Karpas-422 (cell line): ENCODE measurements at places on chromosomes 1 and 21. TPM values are rescaled to one million over a fixed set of nuclear protein-coding genes. Genes with fewer than 3 reads are reported as not detected.

Gene CSF3R
- total RNA-seq, result not detected in 2 replicates

Gene RPTN
- total RNA-seq, result not detected in 2 replicates

Gene CCDC24
- total RNA-seq, result 28.1 and 34.7 TPM in 2 replicates

Gene FAM151A
- not detected in 2 replicates for total RNA-seq

Gene PTPRC
- total RNA-seq, result 367 and 812 TPM in 2 replicates

GRCh38 chr1:33014464-33015163, 22.1 kb downstream of the AK2 start:
- H3K27me3 ChIP-seq, result no peaks in the 10 kb centered on the region
- H3K4me1 ChIP-seq, result no peaks in the 10 kb centered on the region
- H3K27ac ChIP-seq, result no peak overlapping the region
- no peak overlapping the region for H3K4me3 ChIP-seq

- no peaks in the 10 kb centered on the region for H3K4me1 ChIP-seq
- DNase-seq, result no peak
- 0 out of 2 replicates have a peak, but pooled peaks cover 2% of the 10 kb centered on the region for H3K27me3 ChIP-seq
Measured at GRCh38 chr1:173294843-173295242, 87.7 kb upstream of the TNFSF4 start.

DNA sequence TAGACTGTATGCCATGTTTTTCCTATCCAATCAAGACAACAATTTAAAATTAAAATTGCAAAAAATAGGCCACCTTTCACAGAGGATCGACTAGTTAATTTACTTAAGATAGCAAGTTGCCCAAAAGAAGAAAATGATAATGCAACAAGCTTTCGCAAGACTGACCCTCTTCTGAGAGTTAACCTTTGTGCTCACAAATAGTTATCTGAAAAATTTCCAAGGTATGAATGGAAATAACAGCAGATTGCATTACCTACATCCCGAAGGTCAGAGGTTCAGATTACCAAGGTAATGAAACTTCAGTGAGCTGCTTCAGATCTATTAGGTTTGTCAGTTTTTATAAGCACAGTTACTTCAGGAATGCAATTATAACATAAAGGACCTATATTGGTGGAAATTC, 298.0 kb downstream of the KCTD3 start:
- no peaks in the 10 kb centered on the region for H3K36me3 ChIP-seq
- no peaks in the 10 kb centered on the region for H3K4me1 ChIP-seq
- DNase-seq, result no peak
- no peak overlapping the region for H3K4me3 ChIP-seq
- no peak overlapping the region for H3K27ac ChIP-seq
- no peaks in the 10 kb centered on the region for H3K27me3 ChIP-seq

DNA sequence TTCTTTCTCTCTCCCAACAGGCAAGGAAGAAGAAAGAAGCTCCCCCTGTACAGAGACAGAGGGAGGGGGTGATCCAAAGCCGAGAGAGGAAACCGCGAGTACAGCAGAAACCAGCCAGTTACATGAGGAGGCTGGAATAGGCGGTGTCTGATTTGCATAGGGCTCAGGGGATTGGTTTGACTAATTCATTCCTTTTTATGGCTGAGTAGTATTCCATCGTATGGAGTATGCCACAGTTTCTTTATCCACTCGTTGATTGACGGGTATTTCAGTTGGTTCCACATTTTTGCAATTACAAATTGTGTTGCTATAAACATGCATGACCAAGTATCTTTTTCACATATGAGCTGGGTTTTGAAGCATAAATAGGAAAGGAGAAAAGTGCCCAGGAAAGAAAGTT, 3.4 kb upstream of the GPX7 start:
- DNase-seq, result no peak
- H3K27ac ChIP-seq, result no peak overlapping the region
- H3K4me3 ChIP-seq, result no peak overlapping the region
- H3K36me3 ChIP-seq, result no peaks in the 10 kb centered on the region
- H3K4me1 ChIP-seq, result peaks cover 19% of the 10 kb centered on the region

DNA sequence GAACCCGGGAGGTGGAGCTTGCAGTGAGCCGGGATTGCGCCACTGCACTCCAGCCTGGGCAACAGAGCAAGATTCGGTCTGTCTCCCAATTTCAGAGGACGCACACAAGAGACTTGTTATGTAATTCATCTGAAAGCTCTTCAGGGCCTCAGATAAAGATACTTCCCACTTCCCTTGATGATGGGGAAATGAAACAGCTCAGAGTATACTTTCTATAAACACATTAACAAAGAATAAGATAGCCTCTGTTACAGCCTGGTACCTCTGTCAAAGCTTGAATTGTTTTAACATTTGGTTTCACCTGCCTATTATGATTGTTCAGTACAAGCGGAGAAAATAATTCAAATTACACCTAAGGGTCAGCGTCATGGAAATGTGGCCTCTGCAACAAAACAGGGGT, 622.9 kb upstream of the ADGRL4 start:
- H3K27me3 ChIP-seq, result no peaks in the 10 kb centered on the region
- H3K4me1 ChIP-seq, result no peaks in the 10 kb centered on the region
- H3K27ac ChIP-seq, result no peak overlapping the region
- no peaks in the 10 kb centered on the region for H3K36me3 ChIP-seq
- no peak overlapping the region for H3K4me3 ChIP-seq

GRCh38 chr21:15533618-15534017, 196.2 kb upstream of the USP25 start:
- H3K27ac ChIP-seq, result no peak overlapping the region
- H3K4me1 ChIP-seq, result no peaks in the 10 kb centered on the region
- DNase-seq, result no peak
- H3K27me3 ChIP-seq, result no peaks in the 10 kb centered on the region

DNA sequence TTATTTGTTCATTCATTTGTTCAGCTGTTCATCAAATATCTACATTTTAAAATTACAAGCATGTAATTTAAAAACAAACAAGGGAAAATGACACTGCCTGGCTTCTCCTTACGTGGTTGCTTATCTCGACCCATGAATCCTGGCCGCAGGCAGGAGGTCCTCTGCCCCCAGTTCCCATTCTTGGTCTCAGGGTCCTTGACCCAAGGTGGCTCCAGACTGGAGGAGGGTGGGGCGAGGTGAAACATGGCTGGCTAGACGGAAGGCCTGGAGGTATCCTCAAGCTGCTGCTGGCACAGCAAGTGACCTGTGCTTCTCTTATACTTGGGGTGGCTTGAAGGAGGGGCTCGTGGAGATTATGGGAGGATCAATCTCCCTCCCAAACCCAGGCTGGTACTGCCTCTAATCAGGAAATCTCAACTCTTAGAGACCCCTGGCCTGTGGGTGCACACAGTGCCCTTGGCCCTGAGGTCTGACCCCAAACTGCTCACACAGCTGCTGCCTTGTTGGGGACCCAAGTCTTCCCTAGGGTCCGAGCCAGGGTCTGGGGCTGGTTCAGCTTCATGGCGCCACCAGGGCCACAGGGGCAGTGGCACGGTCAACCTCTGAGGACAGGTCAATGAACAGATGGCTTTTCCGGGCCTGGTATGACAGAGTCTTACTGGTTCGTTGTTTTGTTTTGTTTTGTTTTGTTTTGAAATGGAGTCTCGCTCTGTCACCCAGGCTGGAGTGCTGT, 63.7 kb downstream of the SCCPDH start:
- no peaks in the 10 kb centered on the region for H3K27me3 ChIP-seq
- no peaks in the 10 kb centered on the region for H3K36me3 ChIP-seq
- no peak overlapping the region for H3K4me3 ChIP-seq
- no peak overlapping the region for H3K27ac ChIP-seq
- no peaks in the 10 kb centered on the region for H3K4me1 ChIP-seq

DNA sequence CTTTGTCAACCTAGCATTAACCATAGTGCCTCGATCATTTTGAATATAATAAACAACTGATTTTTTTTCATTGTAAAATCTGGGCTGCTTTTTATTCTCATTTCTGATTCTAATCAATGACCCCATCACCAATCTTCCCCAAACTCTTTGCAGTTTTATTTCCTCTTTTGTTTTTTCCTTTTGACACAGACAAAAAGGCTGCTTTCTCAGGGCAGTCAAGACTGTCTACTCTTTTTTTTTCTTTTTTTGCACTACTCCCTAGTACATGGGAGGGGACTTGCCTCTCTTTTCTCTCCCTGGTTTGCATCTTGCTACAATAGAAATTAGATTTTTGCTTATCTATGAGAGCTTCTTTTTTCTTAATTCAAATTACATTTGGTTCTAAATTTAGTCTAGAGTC, 987.9 kb downstream of the ADGRL2 start:
- H3K27ac ChIP-seq, result no peak overlapping the region
- no peak for DNase-seq
- H3K36me3 ChIP-seq, result no peaks in the 10 kb centered on the region
